Activated gamma-delta T cell treated with anti-CD3 and anti-CD28 coated beads, Interleukin-2, amount 50 U/mL, for 16 hours (primary cell): ENCODE measurements at places on chromosomes 1 and 21.

DNA sequence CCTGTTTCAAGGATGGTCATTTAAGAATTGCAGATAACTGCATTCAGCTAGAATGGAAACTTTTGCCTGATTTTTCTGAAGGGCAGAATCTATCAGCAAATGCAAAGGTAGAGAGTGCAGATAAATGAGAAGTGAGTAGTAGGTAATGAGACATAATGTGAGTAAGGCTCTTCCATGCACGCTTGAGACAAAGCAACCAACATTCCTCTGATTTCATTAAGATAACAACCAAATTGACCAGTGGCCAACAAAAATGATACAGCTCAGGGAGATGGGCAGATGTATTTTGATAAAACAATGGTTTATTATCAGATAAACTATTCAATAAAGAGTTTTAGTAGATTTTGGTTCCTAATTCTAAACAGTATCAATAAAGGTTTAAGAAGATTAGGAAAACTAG lies 404.4 kb upstream of the PBX1 start:
- DNase-seq = no peak

- DNase-seq = no peak
These were observed 98.3 kb upstream of the CAMK1G start for GRCh38 chr1:209485167-209485566.

GRCh38 chr1:42186152-42186551 lies 21.6 kb upstream of the GUCA2A start:
- no peak for DNase-seq

DNA sequence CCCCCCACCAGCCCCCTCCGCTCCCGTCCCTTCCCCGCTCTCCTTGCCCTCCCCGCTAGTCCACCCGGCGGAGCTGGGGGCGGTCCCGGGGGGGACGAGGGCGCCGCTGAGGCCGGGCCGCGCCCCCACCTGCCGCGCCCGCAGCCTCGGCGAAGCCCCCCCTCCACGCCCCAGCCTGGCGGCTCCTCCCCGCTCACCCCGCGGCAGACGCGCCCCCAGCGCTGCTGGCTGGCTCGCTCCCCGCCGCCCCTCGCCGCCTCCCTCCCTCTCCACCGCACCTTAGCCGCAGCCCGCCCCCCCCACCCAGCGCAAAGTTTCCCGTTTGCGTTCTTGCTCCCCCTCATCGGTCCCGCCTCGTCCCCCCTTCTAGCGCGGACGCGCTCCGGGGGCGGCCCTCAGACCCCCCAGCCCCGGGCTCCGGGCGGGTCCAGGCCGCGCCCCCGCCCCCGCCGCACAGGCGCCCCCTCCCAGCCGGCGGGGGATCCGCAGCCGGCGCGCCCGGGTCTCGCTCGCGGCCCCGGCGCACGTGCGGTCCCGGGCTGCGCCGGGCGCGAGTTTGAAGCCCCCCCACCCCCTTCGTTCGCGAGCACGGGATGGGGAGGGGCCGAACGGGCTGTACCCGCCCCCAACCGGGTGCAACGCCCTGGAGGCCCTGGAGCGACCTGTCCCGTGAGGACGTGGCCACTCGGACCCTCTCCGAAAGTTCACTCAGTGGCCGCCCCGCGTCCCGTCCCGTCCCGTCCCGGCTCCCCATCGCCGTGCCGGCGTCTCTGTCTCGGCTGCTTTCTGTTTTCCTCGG lies 623 bp downstream of the PTPRF start:
- no peak for DNase-seq

DNA sequence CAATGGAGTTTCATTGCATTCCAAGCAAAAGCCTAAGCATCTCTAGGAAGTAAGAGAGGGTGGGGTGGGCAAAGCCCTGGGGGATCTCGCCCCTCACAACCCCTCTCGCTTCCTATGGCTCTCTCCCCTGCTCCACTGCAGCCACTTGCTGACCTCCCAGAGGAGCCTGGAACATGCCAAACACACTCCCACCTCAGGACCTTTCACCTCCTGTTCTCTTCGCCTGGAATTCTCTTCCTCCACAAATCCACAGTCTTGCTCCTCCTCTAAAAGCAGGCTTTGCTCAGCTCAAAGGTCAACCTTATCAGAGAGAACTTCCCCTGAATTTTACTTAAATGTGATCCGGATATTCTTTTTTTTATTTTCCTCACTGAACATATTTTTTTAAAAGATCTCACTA lies 20.9 kb upstream of the SRRM1 start:
- DNase-seq = no peak

DNA sequence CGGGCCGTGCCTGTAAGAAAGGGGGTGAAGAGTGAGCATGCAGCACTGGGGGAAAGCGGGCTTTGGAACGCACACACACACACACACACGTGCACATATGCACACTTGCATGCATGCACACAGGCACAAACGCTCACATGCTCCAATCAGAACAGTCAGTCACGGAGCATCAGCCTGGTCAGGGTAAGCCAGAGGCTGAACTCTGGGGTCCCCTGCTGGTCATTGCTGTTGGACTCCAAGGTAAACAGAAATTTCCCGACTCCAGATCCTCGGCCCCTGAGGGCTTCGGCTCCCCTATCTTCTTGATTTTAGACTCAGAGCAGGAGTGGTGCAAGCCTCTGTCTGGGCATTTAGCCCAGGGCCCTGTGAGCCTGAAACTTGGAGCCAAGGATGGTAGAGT lies 54.2 kb downstream of the SYT2 start:
- DNase-seq = no peak

DNA sequence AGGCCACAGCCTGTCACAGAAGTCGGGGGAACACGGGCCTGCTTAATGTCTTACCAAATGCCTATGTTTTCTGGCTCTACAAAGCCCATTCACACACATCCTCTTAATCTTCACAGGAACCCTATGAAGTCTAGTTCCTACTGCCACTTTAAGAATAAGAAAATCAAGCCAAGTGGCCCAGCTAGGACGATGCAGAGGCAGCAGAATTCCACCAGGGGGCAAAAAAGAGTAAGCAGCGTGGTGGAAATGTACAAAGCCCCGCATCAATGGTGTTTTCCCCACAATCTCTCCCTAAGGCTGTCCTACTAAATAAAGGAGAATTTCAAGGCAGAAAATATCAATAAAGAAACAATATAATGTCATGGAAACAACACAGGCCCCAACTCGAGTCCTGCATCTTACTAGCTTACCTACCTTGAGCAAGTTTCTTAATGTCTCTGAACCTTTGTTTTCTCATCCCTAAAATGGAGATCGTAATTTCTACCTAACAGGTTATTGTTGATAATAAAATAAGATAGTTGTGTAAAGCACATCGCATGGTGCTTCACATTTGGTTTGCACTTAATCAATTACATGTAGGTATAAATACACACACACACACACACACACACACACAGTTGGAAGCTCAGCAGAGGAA lies 21.4 kb downstream of the SEC16B start:
- no peak for DNase-seq

GRCh38 chr1:95013950-95014574 lies 58.7 kb downstream of the ALG14 start:
- no peak for DNase-seq

DNA sequence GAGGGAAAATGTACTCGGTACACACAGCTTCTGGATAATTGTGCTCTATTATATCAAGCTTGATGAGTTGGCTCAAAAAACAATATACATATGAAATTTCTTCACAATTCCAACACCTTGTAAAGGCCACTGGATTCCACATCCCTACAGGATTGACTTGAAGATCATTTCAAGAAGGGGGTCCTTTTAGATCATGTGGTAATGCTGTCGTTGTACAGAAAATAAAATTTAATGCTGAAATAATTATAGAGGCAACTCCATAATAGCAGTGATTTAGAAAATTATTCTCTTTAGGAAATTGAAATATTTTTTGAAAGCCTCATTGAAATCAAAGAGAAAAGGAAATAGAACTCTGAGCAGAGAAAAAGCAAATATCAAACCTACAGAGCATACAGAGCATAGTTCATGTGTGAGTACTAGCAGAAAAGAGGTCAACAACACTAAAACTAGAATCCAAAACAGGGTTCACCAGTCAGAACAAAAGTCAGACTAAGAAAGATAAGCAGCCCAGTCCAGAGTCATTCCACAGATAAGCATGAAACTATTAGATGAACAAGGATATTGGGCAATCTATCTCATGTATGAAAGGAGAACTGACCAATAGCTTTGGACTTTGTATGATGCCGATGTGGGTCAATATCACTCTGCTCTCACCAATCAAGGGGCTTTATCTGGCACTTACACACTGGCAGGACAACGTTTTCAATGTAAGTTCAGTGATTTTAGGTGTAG lies 79.5 kb upstream of the PALMD start:
- no peak for DNase-seq
